NCI-H1048 (cell line): ENCODE measurements at places on chromosomes 4 and X.

GRCh38 chr4:8016527-8016926 lies 76.9 kb upstream of the AFAP1 start:
- DNase-seq = no peak

GRCh38 chr4:124144238-124144654 lies 568.3 kb downstream of the ANKRD50 start:
- DNase-seq = no peak

GRCh38 chr4:183492791-183493222 lies 12.1 kb upstream of the ING2 start:
- no peak for DNase-seq

- DNase-seq = no peak
These were observed 314.7 kb downstream of the PDGFC start for GRCh38 chr4:156656896-156657295.

- DNase-seq = no peak
These were observed 263.8 kb upstream of the PABPC4L start for GRCh38 chr4:134465417-134465816.

- no peak for DNase-seq
These were observed 156.2 kb upstream of the SLC7A11 start for GRCh38 chr4:138398322-138398721.

DNA sequence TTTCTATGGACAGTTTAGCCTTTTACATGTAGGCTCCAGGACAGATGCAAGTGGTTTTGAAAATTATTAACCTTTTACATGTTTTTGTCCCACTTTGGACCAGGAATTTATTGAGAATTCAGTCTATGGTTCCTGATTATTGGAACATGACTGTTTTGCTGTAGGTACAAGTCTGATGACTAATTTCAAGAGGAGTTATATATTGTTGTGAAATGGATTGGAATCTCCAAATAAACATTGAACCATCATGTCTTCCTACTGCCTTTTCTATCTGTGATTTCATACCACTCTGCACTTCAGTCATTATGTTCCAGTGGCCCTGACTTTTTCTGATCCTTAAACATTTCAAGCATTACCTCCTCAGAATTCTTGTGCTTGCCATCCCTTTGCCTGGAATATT lies 35.9 kb downstream of the TBC1D19 start:
- DNase-seq = no peak

DNA sequence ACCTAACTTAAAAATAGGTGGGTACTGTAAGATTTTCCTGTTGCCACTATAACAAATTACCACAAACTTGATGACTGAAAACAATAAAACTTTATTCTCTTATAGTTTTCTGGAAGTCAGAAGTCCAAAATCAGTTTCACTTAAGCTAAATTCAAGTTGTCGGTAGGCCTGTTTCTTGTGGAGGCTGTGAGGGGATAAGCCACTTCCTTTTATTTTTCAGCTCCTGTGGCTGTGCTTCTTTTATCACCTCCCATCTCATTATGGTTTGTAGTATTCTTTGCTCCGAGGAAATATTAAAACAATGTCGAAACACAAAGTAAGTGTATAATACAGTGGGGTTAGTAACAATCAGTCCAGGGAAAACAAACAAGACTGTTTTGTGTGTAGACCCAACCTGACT lies 610.5 kb upstream of the TECRL start:
- DNase-seq = no peak
